ENCODE measurements at places on chromosomes 5 and 9.
A peak's percentile ranks its signal among the peaks of the same experiment; 100 is the strongest.

GRCh38 chr5:164345853-164346252 lies 840.4 kb downstream of the MAT2B start:
- no peak for DNase-seq

GRCh38 chr5:65967288-65968066 lies 41.1 kb downstream of the ERBIN start:
- no peak for DNase-seq

- no peak for DNase-seq
These were observed 119.5 kb downstream of the SYK start for GRCh38 chr9:90921104-90921503.

DNA sequence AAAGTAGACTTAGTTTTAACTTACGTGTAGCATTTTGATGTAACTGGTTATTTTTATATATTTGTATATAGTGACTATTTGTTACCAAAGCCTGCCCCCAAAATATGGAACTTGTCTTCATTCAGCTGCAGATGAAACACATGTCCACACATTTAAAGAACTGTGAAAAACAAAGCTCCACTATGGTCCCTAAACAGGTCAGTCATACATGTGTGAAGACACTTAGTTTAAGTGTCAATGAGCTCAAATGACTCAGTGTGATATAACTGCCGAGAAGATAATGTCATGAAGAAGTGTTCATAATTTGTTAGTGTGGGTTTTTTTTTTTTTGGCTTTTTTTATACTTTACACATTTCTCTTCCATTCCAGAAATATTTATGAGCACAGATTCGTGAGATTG lies 28.2 kb downstream of the HAVCR1 start:
- no peak for DNase-seq

- no peak for DNase-seq
These were observed 81.9 kb downstream of the EBF1 start for GRCh38 chr5:159017786-159018185.

DNA sequence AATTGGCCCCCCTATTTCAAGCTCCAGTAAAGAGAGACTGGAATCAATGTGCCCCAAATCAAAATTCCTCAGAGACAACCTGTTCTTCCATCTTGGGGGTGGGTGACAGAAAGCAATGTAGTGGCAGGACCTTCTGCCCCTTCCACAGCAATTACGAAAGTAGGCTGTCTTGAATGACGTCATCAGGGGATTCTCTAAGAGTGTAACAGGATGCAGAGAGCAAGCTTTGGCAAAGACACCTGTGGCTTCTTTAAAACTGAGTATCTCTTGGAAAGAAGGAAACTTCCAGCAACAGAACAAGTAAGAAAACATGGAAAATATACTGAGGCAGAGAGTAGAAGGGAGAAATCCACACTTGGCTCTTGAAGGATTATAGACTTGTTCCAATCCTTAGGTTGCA lies 247.6 kb upstream of the PDE4D start:
- DNase-seq, result no peak

DNA sequence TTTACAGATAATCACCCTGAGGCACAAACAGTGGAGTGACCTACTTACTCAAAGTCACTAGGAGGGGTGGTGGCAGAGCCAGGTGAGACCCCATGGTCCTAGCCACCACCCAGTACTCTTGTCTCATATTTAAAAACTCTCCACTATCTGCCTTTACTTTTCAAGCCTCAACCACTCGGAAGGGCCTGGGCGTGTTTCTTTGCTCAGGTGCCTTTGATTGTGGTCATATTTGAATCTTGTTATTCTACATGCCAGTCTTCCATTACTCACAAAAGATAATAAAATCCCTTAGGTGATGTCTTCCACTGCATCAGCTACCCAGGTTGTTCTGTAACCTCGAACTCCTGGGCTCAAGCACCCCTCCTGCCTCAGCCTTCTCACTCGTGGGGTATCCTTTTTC lies 20.7 kb upstream of the TRIM36 start:
- DNase-seq, result no peak

DNA sequence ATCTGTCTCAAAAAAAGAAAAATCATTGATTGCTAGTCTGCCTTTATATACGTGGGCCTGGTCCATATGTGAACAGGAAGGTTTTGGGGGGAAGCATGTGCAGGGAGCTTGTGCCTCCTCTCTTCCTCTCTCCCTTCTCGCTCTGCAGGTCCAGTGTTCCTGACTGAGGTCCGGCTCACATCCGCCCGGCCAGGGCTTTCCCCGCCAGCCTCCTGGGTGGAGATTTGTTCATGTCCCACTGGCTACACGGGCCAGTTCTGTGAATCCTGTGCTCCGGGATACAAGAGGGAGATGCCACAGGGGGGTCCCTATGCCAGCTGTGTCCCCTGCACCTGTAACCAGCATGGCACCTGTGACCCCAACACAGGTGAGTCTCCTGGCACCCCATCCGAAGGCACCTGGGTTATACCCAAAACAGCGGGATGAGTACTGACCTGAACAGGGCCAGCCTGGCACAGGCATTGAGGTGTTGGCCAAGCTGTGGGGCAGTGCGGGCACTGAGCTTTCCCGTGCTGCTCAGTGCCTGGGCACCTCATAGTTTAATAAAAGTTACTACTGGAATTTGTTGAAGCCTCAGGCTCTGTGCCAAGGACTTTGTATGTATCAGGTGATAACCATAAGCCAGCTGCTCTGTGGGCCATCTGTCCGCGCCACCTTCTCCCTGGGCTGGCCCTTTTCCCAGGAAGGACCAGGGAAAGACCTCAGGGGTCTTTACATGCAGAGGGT lies 39.4 kb upstream of the AIF1L start:
- DNase-seq, result no peak

GRCh38 chr9:15127831-15128230 lies 179.2 kb downstream of the TTC39B start:
- DNase-seq, result no peak

- no peak for DNase-seq
These were observed 51.1 kb upstream of the MVB12B start for GRCh38 chr9:126275386-126276001.

GRCh38 chr5:67355120-67355713 lies 158.6 kb upstream of the CD180 start:
- DNase-seq, result no peak

DNA sequence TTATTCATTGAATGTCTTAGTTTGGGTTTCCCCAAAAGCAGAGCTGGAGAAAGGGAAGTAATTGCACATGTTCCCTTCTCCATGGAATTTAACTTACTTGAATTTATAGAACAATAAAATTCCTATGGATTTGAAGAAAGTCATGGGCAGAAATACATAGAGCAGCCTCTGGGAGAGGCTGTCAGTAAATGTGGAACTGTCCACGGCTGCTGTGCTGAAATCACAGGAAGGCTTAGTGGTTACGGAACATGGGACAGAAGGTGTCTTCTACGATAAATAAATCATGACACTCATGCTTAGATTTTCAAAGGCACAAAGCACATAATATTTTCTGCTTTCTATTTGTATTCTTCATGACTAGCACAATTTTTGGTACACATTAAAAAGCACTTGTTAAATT lies 440.6 kb upstream of the IZUMO3 start:
- no peak for DNase-seq

GRCh38 chr5:131228646-131229045 lies 35.2 kb upstream of the CDC42SE2 start:
- DNase-seq, result no peak

- peak; percentile 9 for DNase-seq
These were observed 110.3 kb downstream of the ARRDC3 start for GRCh38 chr5:91272858-91273257.

DNA sequence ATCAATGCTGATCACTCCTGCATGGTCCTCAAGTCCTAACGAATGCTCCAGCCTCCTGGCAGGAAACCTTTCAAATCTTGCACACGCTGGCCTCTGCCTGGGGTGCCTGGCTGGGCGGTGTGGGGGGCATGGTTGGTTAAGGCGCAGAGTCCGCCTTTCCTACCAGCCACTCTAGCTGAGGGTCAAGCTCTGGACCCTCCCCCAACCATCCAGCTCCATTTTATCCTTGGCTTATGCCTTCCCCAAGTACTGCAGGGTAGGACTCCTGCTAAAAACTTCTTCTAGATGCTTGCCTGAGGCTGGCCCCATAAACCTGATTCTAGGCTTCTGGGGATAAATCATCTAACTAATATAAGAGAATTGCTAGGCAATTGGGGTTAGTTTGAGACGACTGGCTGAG lies 808 bp upstream of the MVB12B start:
- no peak for DNase-seq

DNA sequence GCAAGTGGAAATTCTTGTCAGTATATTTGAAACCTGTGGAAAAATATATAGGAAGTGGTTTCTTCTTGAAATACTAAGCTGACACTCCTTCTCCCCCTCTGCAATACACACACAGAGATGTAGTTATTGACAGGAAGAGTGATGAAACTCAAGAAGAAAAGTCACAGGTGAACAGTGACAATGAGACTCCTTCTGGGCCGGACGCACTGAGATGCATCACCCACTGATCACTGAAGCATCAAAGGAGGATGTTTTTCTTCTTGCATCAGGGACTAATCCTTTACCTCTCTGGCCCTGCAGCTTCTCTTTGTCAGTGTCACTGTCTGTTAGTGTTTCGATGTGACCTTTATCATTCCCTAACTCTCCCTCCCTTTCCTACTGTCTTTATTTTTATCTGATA lies 1864.2 kb upstream of the C9orf72 start:
- no peak for DNase-seq

DNA sequence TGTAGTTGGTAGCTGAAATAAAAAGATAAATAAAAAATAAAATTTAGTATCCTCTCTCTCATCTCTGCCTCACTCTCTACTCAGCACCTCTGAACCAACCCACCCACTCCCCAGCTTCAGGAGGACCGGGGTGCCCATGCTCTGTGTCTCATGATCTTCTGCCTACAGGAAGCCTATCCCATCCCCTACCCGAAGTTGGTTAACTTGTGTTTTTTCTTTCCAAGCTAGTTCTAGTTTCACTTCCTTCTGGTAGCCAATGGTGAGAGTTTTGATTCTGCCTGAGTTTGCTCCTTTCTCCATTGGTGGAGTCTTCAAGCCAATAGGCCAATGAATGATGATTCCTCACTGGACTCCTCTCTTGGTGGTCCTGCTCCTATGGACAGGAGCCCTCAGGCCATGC lies 32.1 kb downstream of the SNX24 start:
- DNase-seq, result no peak

- no peak for DNase-seq
These were observed 237.1 kb upstream of the PCSK5 start for GRCh38 chr9:75653335-75653734.

GRCh38 chr5:60810438-60811085 lies 33.5 kb downstream of the ELOVL7 start:
- DNase-seq, result peak; percentile 61

DNA sequence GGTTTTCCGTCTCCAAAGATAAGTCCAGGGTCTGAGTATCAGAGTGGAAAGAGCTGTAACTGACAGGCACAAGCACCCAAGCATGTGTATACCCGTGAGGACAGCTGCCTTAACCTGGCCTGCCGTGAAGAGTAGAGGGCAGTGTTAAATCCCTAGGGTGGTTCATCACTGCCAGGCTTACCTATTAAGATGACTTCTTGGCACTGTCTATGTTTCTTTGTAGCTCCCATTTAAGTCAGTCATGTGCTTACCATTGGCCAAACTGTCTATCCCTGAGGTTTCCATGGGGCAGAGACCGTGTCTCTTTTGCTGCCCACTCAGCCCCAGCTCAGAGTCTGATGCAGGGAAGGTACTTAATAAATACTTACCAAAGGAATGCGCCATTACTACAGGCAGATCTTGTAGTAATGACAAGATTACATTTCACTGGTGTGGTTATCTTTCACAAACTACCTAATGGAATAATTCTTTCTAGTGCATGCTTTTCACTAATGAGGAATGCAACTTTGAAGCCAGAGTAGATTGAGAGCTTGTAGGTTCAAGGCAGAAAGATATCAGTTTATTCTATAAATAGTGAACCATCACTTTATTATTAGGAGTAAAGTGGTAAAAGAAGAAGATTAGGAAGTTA lies 64.2 kb downstream of the SNX24 start:
- no peak for DNase-seq

GRCh38 chr5:106784846-106785245 lies 885.9 kb downstream of the EFNA5 start:
- no peak for DNase-seq

DNA sequence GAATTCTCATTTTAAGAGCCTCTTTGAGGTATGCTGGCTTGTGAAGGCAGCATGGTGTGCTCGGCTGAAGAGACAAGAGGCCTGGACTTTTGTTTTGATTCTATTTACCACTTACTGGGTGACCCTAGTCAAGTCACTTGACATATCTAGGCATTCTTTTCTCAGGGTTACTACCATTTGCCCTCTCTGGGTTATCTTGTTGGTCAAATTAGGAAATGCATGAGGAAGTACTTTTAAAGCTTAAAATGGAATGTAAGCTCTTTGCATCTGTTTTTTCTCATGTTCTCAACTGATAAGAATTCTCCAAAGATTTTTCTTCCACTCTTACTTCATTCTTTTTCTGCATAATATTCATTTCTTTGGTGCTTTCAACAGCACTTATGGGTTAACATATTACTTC lies 173.1 kb downstream of the PLK2 start:
- no peak for DNase-seq

DNA sequence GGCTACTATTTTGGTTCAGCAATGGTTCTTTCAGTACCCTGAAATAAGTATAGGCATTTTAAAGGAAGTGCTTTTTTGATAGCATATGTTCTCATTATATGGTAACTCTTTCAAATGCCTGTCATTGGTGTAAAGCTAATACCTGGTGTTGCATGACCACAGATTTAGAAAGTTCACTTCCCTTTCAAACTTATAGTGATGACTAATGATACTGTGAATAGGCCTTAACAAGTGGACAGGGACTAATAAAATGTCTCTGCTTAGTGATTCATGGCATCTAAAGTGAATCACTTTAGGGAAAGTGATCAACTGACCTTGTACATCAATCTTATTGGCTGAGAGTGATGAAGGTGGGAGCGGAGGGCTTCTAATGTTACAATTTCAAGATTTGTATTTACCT lies 21.6 kb downstream of the MRPL22 start:
- DNase-seq, result no peak

GRCh38 chr5:115772731-115773475 lies 43.6 kb downstream of the CDO1 start:
- DNase-seq, result no peak

- DNase-seq, result no peak
These were observed 1641.8 kb upstream of the WWC1 start for GRCh38 chr5:166649676-166650075.

GRCh38 chr5:157130925-157131324 lies 11.7 kb downstream of the MED7 start:
- DNase-seq, result no peak

DNA sequence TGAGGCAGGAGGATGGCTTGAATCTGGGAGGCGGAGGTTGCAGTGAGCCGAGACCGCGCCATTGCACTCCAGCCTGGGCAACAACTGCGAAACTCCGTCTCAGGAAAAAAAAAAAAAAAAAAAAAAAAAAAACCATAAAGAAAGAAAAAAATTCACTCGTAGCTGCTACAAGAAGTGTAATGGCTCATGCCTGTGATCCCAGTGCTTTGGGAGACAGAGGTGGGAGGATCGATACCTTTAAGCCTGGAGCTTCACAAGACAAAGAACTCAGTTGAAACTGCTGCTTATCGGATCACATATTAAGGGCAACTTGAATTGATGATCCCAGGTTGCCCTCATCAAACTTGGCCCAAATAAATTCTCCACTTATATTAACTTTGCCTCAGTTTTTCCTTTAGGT lies 1.0 kb upstream of the ZCCHC7 start:
- no peak for DNase-seq

GRCh38 chr9:16352791-16353401 lies 517.6 kb downstream of the BNC2 start:
- no peak for DNase-seq

- DNase-seq, result no peak
These were observed 135.4 kb downstream of the UGCG start for GRCh38 chr9:112032009-112032408.

GRCh38 chr5:35436400-35437057 lies 181.1 kb upstream of the SPEF2 start:
- peak; percentile 47 for DNase-seq

- no peak for DNase-seq
These were observed 33.1 kb upstream of the NTRK2 start for GRCh38 chr9:84636436-84636835.

Data from HepG2 (cell line).